Stimulated activated CD4-positive, alpha-beta T cell treated with anti-CD3 and anti-CD28 coated beads, Interleukin-1b, Interleukin-23, amount 100 ng/mL, for 1 hour (primary cell): ENCODE measurements at places on chromosomes 5 and 9.

- DNase-seq, result no peak
These were observed 752 bp upstream of the ANKH start for GRCh38 chr5:14872070-14872989.

- DNase-seq, result no peak
These were observed 395.9 kb downstream of the PSAT1 start for GRCh38 chr9:78692871-78693270.

- DNase-seq, result no peak
These were observed 501 bp downstream of the ENHO start for GRCh38 chr9:34522091-34522887.

GRCh38 chr9:17810317-17810716, 231.5 kb downstream of the SH3GL2 start:
- no peak for DNase-seq

DNA sequence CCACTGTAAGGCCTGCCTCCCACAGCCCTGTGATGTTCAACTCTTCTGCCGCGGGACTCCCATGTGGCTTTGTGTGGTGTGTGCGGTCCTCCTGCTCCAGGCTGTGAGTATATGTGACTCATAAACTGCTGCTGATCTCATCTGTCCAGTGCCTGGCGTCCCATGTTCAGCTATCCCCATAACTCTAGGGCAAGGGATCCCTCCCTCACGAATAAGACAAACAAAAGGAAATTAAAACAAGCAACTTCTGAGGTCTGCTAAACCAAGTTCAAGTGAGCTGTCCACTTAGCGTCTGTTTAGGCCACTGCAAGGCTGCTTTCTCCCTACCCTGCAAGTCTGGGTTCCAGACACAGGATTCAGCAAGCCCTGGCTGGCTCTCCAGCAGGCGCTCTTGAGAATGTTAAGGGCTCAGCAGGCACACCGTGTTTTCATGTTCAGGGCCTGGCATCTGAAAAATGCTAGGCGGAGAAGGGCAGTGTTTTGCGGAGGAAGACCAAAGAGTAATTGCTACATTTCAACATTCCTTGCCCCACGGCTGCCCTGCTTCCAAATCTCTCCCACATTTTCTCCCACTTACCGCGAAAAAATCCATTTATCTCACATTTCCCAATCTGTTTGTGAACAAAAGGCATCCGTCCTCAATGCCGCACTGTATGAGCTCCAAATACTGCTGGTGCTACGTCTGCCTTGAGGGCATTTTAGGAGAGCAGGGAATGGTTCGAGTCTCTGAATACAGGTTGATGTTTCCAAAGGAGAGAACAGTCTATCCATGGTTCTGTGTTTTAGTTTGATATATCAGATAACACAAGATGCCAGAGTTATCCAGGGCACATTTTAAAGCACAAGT, 280.2 kb downstream of the SEMA5A start:
- DNase-seq, result no peak

GRCh38 chr5:171226864-171227263, 82.2 kb upstream of the TLX3 start:
- no peak for DNase-seq

GRCh38 chr9:114465906-114466900, 39.1 kb downstream of the WHRN start:
- no peak for DNase-seq

- DNase-seq, result no peak
These were observed 156.4 kb downstream of the CACNA1B start for GRCh38 chr9:138033950-138034349.

DNA sequence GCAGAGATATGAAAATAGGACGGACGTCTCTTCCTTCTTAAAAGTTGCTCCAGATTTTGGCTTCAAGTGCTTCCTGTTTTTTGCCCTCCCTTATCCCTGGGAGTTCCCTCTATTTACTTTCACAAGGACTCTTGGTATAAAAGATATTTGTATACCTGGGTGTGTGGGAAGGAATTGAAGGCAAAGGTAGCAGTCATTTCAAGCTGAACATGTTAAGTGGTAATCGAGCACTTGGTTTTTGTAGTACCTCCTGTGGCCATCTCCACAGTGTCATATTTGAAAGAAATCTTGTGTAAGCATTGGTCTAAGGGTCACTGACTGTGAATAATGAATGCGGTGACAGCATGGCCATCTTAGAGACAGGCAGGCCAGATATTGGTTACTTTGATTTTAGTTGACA, 593.6 kb downstream of the MTRR start:
- DNase-seq, result no peak

GRCh38 chr5:43661102-43661501, 58.1 kb downstream of the NNT start:
- DNase-seq, result no peak

DNA sequence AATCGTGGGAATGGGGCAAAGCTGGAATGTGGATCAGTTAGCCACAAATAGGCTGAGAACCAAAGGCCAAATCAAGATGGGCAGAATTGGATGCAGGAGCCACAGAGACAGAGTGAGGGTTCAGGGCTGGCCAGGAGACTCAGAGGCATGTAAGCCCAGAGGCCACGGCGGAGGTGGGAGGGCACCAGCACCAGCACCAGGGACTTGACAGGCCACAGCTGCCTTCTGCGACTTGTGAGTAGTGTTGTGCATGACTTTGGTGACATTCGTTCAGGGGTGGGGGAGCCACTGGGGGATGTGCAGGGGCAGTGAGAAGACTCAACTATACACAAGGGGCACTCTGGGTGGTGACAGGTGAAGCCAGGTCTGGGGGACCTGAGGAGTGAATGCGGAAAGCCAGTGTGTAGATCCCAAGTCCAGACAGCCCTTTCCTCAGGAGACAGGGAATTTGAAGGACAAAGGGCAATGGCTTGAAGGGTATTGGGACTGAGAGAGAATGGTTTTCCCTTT, 53.2 kb downstream of the TMOD1 start:
- no peak for DNase-seq

GRCh38 chr5:116354699-116355098, 219.9 kb downstream of the SEMA6A start:
- no peak for DNase-seq

DNA sequence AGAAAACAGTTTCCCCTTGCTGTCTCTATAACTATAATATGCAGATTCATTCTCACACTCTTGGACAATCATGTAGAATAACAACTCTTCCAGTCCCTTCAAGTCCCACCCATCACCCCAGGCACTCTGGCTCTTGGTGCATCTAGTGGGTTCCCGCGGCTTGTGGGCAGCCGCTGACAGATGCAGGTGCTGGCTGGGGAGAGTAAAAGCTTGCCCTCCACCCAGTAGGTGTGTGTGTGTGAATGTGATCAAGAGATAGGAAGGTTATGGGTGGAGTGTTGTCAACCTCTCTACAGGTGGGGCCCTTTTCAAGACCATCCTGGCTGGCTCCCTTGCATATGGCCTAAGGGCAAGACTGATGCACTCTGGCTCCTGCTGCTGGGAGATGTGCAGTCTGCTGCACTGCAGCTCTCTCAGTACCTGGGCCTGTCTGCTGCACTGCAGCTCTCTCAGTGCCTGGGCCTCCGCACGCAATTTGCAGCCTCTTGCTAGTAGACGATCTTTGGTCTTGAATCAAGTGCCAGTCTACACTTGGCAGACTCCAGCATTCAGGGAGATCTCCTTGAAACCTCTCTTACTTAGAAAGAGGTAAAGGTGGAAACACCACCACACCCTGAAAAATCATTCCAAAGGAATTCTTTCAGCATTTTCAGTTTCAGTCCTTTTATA, 189.7 kb upstream of the GDNF start:
- no peak for DNase-seq

DNA sequence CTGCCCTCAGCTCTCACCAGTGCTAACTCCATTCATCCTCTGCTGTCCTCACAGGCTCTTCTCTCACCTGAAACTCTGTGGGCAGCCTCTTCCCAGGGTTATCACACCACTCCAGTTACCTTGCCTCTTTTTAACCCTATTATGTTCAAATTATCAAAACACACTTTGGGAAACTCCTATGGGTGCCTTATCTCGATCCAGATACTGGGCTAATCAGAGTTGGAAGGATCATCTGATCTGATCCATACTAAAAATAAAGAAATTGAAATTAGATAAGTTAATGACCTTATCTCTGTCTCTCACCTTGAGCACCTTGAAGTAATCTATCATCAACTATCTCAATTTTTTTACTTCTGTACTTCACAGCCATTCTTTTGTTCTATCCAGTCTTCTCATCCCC, 300.5 kb upstream of the ISL1 start:
- DNase-seq, result no peak

DNA sequence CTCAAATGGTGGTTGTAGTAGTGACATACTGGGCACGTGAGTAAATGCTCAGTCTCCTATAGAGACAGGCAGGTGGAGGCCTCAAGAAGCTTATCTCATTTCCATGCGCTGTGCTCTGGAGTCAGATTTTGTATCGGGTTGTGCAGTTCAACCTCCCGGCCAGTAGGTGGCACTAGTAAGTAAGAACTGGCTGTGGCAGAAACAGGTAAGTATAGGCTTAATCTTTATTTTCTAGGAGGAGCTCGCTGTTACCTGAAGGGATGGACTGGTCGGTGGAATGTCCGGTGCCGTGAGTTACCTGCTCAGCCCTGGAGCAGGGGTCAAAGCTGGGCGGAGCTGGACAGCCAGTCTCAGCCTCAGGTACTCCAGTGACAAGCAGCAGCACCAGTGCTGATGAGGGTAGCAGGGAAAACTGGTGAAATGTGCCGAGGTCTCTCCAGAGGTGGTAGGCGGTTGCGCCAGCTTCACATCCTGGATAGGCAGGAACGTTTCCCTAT, 880.1 kb upstream of the SEMA6A start:
- DNase-seq, result no peak

- DNase-seq, result peak; percentile 17
These were observed 227.0 kb upstream of the DAP start for GRCh38 chr5:10987925-10988504.

DNA sequence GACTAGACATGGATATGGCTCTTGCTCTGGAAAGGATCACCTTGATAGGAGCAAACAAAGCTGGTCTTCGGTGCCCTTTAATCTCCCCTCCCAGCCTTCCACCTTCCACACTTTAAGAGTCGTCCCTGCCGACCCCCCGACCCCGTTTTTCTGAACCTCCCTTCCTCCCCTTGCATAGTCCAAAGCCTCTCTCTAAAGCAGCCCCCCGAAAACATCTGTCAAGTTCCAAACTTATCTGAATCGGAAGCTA, 423 bp upstream of the NUP214 start:
- no peak for DNase-seq

DNA sequence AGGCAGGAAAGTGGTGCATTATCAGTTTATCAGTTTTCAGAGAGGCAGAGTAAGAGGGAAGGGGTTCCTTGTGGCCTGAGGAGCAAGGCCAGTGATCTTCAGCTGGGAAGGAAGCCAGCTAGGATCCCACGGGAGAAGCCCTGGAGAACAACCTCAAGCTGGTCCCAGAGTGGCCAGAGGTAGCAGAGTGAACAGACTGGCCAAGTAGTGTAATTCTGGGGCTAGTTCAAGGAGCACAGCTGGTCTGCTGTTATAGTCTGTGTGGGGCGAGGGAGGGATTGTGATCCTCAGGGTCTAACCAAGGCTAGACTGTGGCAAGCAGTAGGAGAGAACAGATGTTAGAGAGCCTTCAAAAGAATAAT, 164.6 kb downstream of the CARTPT start:
- DNase-seq, result no peak

- DNase-seq, result no peak
These were observed 20.0 kb upstream of the PCAT7 start for GRCh38 chr9:94534901-94535300.

DNA sequence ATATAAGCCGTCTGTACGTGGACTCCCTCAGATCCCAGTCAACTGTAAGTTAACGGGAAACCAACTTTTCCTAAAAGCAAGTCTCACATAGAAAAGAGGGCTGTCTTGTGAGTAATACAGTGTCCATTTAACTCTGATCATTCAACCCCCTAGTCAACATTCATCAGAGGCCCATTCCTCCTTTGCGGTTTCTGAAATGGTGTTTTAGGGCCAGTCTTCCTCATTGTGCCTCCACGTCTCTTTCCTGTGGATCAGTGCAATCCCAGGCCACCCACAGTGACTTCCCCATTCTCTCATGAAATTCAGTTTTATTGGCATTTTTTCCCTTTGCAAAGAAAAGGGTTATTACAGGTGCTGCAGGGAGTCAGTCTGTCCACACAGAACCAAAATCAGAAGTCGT, 261.8 kb downstream of the NR3C1 start:
- DNase-seq, result no peak

DNA sequence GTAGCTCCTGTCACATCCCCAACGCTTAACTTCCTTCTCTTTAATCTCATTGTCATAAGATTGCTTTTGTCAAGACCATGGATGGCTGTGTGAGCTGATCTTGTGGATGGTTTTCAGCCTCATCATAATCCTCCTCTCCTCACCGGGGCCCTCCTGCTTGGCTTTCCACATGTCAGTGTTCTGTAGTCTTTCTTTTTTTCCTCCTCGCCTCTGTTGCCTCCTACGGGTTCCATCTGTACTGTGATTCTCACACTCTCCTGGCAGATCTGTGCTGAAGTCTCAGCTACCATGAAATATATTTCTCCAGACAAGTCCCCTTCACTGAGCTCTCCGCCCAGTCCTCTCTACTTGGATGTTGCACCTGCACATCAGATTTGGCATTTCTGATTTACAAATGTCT, 34.9 kb upstream of the FAM120AOS start:
- no peak for DNase-seq

GRCh38 chr5:72065751-72066255, 41.5 kb upstream of the MAP1B start:
- no peak for DNase-seq

- DNase-seq, result no peak
These were observed 33.2 kb downstream of the GRIN3A start for GRCh38 chr9:101705135-101705661.

DNA sequence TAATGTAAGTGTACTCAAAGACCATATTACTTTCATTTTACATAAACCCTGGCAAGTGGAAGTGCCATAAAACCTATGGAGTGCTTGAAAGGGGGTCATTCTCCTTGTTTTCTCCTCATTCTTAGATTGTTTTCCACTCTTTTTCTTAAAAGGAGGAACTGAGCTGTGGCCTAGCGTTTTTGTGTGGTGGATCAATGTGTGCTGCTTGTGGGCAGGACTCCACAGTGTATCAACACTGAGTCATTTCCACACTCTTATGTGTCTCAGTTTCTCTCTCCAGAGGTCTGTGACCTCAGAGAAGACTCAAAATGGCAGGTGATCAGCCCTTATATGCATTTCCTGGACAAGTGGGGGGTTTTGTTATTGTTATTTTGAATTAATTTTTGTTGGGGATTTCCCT, 516.1 kb upstream of the CDH10 start:
- no peak for DNase-seq

DNA sequence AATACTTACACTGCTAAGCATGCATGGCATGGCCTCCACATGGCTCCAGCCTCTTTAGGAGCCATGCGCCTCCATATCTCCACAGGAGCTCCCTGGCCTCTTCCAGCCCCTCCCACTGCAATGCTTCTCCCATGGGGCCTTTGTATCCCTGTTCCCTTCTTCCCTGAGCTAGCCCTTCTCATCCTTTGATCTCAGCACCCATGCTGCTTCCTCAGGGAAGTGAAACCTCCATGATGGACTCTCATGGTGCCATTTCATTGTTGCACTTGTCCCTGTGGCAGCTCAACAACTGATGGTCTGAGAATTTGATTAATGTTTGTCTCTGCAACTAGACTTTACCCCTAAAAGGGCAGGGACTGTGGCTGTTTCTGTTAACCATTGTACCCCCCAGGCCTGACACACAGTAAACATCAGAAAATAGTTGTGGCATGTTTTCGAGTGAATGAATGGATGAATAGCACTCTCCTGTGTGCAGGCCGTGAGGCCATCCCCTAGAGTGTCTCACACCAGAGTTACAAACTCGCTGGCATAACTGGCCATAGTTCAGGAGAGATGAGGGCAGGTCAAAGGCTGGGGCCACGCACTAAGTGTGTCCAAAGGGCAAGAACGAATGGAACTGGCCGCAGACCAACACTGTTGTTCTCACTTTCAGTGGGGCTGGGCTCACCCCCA, 6.6 kb downstream of the IDNK start:
- no peak for DNase-seq
